SJSA1 (cell line): ENCODE measurements at places on chromosomes 12 and 14. TPM values are rescaled to one million over a fixed set of nuclear protein-coding genes. Genes with fewer than 3 reads are reported as not detected.

Gene TAS2R31
- 1.5 TPM in 1 of 2 replicates, not detected in the other for total RNA-seq

Gene PPP2R3C
- 21.7 and 25.7 TPM in 2 replicates for total RNA-seq

- no peak overlapping the region for H3K27ac ChIP-seq
- H3K4me3 ChIP-seq, result no peak overlapping the region
Measured at GRCh38 chr12:118055144-118055557, 5.8 kb downstream of the WSB2 start.

DNA sequence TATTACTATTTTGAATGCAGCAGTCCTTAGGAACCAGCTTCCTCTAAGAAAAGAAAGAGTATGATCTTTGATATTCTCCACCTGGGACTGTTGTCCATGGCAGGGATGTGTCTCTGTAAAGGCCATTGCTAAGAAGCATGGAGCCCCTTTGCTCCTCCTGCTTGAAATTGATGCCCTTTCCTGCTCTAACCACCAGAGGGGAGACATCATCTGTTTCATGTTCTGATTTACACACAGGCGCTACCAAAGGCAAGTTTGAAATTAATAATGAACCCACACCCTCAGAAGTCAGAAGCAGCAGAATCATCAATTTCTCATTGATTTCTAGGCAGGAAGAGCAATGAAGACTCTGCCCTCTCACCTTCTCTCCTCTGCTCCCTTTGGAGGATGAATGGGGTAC lies 253.8 kb downstream of the RMST start:
- H3K27ac ChIP-seq, result no peak overlapping the region
- no peaks in the 10 kb centered on the region for H3K27me3 ChIP-seq
- no peak overlapping the region for H3K4me3 ChIP-seq
- H3K36me3 ChIP-seq, result no peaks in the 10 kb centered on the region
- H3K4me1 ChIP-seq, result no peaks in the 10 kb centered on the region

Gene TMEM19
- total RNA-seq, result 42.6 and 54.4 TPM in 2 replicates

DNA sequence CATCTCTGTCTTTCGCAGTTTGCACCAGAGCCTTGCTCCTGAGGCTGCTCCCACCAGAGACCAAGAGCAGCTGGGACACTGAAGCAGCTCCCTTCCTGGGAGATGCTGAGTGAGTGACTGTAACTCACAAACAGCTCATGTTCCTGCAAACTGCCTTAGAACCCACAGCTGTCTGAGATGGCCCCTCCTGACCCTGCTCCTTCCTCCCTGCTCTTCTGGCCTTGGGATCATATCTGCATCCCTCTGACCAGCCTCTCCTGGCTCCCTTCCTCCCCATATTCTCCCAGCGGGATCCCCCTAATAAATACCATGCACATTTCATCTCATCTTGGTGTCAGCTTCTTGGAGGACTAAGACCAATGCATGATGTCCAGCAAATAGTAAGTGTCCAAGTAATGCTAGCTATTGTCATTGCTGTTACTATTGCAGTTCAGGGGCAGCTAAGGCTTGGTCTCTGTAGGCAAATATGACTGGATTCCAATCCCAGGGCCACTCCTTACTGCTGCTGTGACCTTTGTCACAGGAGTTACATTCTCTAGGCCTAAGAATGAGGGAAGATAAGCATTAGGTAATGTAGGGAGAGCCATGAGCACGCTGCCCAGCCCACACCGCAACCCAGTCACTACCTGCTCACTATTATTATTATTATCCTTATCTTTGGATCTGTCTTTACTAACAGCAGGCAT lies 47.9 kb downstream of the SYNE3 start:
- peaks cover 4% of the 10 kb centered on the region for H3K36me3 ChIP-seq
- H3K27me3 ChIP-seq, result no peaks in the 10 kb centered on the region
- H3K4me3 ChIP-seq, result no peak overlapping the region
- no peaks in the 10 kb centered on the region for H3K4me1 ChIP-seq
- DNase-seq, result no peak

Gene GPR132
- not detected in 2 replicates for total RNA-seq

Gene LTA4H
- total RNA-seq, result 537 and 538 TPM in 2 replicates

GRCh38 chr12:124252964-124253363 lies 41.9 kb upstream of the RFLNA start:
- no peak for DNase-seq
- no peaks in the 10 kb centered on the region for H3K36me3 ChIP-seq
- no peak overlapping the region for H3K27ac ChIP-seq
- H3K4me3 ChIP-seq, result no peak overlapping the region
- no peaks in the 10 kb centered on the region for H3K27me3 ChIP-seq
- no peaks in the 10 kb centered on the region for H3K4me1 ChIP-seq

DNA sequence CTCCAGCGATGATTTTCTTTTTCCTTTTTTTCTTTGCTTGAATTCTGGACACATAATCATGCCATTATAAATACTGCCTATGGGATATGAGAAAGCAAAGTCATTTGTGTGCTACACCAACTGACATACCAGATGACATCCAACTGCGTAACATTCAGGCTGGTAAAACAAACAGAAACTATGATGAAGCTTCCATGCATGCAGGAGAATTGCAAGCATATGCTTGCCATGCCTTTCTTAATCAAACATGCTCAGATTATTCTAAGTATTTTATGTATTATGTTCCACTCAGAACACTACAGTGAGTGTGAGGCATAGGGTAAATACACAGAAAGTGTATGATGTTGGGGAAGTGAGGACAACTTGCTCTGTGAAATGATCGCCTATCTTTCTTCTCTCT lies 97.4 kb downstream of the C12orf50 start:
- DNase-seq, result no peak
- H3K4me1 ChIP-seq, result no peaks in the 10 kb centered on the region
- H3K36me3 ChIP-seq, result no peaks in the 10 kb centered on the region
- H3K27me3 ChIP-seq, result no peaks in the 10 kb centered on the region
- no peak overlapping the region for H3K4me3 ChIP-seq
